Right cardiac atrium (tissue), 5 donors: ENCODE measurements at places on chromosomes 3 and 15. TPM values are rescaled to one million over a fixed set of nuclear protein-coding genes. Genes with fewer than 3 reads are reported as not detected.

Gene ZNF80
- total RNA-seq: not detected

Gene ILDR1
- not detected for total RNA-seq

Gene MYO5C
- total RNA-seq: 3.9 TPM

Gene EXD1
- not detected for total RNA-seq

Gene ZNF774
- 4.3 TPM for total RNA-seq

Gene CADM2
- total RNA-seq: 17.8 TPM

Gene PIF1
- total RNA-seq: 0.45 TPM

Gene CLDN18
- total RNA-seq: 0.37 TPM

Gene PP2D1
- not detected for total RNA-seq

Gene TGM5
- total RNA-seq: not detected

Gene PLCB2
- total RNA-seq: 19.5 TPM

Gene SCAPER
- total RNA-seq: 35.9 TPM

Gene DNASE1L3
- 4.0 TPM for total RNA-seq
